Nephron progenitor cell (in vitro differentiated cells): ENCODE measurements at places on chromosomes 5 and 9.
A peak's percentile ranks its signal among the peaks of the same experiment; 100 is the strongest.

DNA sequence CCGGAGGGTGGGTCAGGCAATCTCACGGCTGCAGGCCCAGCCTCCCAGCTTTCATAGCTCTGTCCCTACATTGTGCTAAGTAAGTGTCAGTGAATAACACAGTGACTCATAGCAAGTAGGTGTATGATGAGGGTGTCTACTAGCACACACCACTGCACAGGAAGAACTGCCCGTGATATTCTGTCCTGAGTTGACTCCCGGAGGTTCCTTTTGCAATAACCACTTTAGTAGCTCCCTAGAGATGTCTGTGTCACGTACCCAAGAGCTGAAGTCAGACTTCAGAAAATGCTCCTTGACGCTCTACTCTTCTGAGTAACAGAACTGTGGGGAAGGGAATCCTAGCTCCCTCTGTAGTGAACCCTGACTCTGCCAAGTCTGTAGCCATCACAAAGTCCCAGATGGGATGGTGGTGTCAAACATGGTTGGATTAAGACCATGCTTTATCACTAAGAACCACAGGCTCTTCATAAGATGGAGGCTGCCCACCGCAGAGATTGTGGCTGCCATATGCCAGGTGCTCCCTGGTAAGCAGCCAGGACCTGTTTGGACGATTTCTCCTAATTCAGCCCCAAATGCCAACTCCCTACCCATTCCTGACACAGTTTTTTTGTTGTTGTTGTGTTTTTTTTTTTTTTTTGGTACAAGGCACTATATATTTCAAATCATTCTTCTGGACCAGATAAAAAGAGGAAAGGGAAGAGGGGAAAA lies 352.6 kb upstream of the PANK3 start:
- no peaks in the 10 kb centered on the region for H3K36me3 ChIP-seq
- peaks cover 22% of the 10 kb centered on the region for H3K4me1 ChIP-seq
- no peak for DNase-seq
- no peak overlapping the region for H3K27ac ChIP-seq
- peaks cover 15% of the 10 kb centered on the region for H3K27me3 ChIP-seq

GRCh38 chr9:105259274-105259673 lies 14.8 kb downstream of the SLC44A1 start:
- H3K4me1 ChIP-seq, result peaks cover 54% of the 10 kb centered on the region
- DNase-seq, result no peak
- H3K36me3 ChIP-seq, result peaks cover 15% of the 10 kb centered on the region
- peak overlapping the region; percentile 49 for H3K4me3 ChIP-seq

- H3K27ac ChIP-seq, result peak overlapping the region; percentile 2
- H3K36me3 ChIP-seq, result peaks cover 24% of the 10 kb centered on the region
- peaks cover 7% of the 10 kb centered on the region for H3K27me3 ChIP-seq
- no peak overlapping the region for H3K4me3 ChIP-seq
- no peak for DNase-seq
- H3K4me1 ChIP-seq, result peaks cover 31% of the 10 kb centered on the region
Measured at GRCh38 chr5:87885758-87886157, 382.9 kb downstream of the TMEM161B start.

DNA sequence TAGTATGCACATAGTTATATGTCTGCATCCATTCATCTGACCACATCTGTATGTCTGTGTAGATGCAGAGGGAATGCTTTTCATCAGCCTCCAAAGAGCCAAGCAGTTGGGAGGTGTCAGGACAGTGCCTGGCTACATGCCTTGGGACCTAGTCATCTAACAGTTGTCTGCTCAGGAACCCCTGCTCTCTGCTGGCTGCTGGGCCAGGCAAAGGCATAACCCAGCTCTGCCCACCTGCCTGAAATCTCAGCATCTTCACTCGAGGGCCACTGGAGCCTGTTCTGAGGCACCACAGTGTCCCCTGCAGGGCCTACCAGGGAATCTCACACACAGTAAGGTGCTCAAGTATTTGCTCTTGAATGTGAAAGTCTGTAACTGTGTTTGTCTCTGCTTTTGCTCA lies 3.7 kb downstream of the C9orf50 start:
- H3K27me3 ChIP-seq, result peaks cover 20% of the 10 kb centered on the region
- H3K27ac ChIP-seq, result no peak overlapping the region
- H3K36me3 ChIP-seq, result no peaks in the 10 kb centered on the region
- H3K4me1 ChIP-seq, result peaks cover 31% of the 10 kb centered on the region
- no peak overlapping the region for H3K4me3 ChIP-seq

DNA sequence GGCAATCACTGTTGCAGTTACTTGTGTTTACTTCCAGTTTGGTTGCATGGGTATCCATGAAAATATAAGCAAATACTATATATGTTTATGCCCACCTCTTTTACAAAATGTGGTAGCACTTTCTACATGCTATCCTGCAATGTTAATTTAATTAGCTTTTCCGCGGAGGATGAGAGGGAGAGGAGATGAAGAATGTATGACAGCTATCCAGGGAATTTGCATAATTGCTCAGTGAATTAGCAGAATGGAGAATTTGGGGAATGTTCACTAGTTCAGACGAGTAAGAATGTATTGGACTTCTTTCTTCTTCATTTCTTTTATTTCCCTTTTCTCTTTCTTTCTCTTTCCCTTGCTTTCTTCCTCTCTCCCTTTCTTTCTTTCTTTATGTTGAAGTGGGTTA lies 140.7 kb upstream of the SLC28A3 start:
- peak overlapping the region; percentile 34 for H3K4me3 ChIP-seq
- H3K27ac ChIP-seq, result peak overlapping the region; percentile 99
- H3K4me1 ChIP-seq, result peaks cover 63% of the 10 kb centered on the region
- peaks cover 3% of the 10 kb centered on the region for H3K27me3 ChIP-seq
- no peak for DNase-seq

DNA sequence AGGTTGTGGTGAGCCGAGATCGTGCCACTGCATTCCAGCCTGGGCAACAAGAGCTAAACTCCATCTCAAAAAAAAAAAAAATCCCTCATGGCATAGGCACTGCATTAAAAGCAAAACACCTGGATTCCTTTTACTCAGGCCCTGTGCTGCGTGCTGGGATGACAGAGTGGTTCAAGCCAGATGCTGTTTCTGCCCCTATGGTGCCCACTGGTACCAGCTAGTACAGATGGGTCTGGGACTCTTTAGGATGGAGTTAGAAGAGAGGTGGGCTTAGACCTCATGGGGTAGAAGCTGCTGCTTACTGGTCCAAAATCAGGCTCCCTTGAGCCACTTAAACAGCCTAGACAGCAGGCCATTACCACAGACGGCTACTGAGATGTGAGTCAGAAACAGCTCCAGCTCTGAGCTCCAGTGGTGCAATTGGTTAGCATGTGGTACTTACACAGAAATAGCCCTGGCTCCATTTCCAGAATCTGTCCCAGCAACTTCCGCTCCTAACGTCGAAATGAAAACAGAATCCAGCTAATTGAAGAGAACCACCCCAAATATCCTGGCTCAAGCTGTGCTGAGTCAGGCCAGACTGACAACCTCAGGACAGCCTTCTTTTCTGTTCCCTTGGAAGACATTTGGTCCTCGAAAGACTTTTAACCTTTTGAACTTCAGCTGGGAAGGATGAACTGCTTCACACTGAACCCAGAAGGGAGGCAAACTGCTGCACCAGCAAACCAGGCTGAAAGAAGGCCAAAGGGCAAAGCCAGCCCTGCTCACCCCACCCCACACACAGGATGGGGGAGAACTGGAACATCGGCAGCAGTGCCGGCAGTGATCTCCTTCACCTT lies 15.5 kb downstream of the C5orf15 start:
- peaks cover 11% of the 10 kb centered on the region for H3K4me1 ChIP-seq
- H3K27ac ChIP-seq, result peak overlapping the region; percentile 13
- peaks cover 6% of the 10 kb centered on the region for H3K27me3 ChIP-seq
- H3K36me3 ChIP-seq, result peaks cover 39% of the 10 kb centered on the region
- no peak for DNase-seq

DNA sequence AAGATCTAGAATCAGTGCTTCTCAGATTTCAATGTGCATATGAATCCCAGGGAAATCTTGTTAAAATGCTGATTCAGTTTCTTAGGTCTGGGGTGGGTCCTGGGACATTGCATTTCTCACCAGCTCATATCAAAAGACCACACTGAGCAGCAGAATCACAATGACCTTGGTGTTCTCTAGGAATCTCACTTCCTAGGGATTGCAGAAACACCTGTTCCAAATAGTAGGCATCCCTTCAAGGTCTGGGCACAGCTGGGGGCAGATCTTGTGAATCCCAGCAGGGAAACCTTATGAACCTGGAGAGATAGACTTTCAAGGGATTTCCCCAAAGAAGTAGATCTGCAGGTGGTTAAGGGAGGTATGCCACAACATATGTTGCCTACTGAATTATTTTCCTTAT lies 8.9 kb upstream of the GARNL3 start:
- H3K27ac ChIP-seq, result no peak overlapping the region
- peaks cover 6% of the 10 kb centered on the region for H3K4me1 ChIP-seq
- H3K27me3 ChIP-seq, result no peaks in the 10 kb centered on the region
- H3K36me3 ChIP-seq, result peaks cover 10% of the 10 kb centered on the region
- H3K4me3 ChIP-seq, result no peak overlapping the region

DNA sequence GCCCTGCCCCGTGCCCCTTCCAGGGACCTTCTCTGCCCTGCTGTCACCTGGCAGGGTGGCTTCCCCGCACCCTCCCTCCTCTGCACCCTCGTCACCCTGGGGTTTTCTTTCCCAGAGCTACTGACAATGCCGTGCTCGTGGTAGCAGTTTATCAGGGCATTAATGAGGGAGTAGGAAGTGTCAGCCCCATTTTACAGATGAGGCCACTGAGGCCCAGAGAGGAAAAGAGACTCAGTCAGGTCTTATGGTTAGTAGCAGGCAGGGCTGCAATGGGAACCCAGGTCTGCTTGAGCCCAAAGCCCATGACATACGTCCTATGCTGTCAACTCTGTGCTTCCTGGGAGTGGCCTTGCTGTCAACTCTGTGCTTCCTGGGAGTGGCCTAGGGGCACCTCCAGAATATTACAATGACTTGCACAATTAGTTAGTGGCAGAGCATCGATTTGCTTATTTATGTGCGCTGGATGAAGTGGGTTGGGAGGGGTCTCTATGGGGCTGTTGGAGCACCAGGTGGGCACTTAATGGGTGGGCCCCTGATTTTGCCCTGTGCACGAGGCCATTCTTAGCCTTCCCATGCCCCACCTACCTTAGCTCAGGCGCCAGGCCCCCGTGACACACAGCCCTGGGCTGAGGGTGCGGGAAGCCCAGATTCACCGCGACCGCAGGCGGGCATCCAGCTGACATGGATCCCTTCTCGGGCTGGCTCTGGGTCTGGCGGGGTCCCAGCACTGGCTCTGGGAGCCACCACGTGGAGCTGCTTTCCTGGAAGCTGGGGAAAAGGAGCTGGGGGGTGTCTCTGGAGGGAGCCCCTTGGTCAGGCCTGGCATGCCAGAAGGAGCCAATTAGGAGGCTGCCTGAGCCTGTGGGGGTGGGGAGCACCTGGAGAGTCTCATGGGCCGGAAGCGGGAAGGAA lies 82.0 kb upstream of the ORM1 start:
- H3K36me3 ChIP-seq, result peaks cover 14% of the 10 kb centered on the region
- DNase-seq, result no peak
- H3K27ac ChIP-seq, result no peak overlapping the region
- H3K27me3 ChIP-seq, result peaks cover 4% of the 10 kb centered on the region

- H3K4me3 ChIP-seq, result no peak overlapping the region
- H3K27me3 ChIP-seq, result no peaks in the 10 kb centered on the region
Measured at GRCh38 chr5:129174480-129174879, 79.9 kb downstream of the ISOC1 start.

GRCh38 chr5:169022718-169023117 lies 278.2 kb downstream of the SLIT3 start:
- no peak overlapping the region for H3K27ac ChIP-seq
- H3K4me3 ChIP-seq, result no peak overlapping the region
- H3K27me3 ChIP-seq, result peaks cover 10% of the 10 kb centered on the region
- peaks cover 47% of the 10 kb centered on the region for H3K4me1 ChIP-seq

DNA sequence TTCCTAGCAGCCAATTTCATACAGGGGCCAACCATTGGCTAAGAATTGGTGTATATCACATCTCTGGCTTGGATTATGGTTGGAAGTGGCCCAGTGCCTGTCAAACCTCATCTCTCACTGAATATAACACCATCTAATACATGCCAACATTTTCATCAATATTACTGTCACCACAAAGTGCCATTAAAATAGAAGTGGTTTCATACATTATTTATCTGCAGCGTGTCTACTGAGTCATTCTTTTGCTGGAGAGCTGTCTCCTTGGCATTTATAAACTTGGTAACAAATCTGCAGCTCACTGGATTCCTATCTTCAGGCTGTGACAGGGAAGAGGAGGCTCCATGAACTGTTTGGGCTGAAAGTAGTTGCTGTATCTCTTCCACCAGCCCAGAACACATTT lies 70.9 kb downstream of the PTTG1 start:
- no peak overlapping the region for H3K27ac ChIP-seq
- no peak overlapping the region for H3K4me3 ChIP-seq
- H3K36me3 ChIP-seq, result no peaks in the 10 kb centered on the region
- H3K27me3 ChIP-seq, result no peaks in the 10 kb centered on the region
- H3K4me1 ChIP-seq, result peaks cover 38% of the 10 kb centered on the region

DNA sequence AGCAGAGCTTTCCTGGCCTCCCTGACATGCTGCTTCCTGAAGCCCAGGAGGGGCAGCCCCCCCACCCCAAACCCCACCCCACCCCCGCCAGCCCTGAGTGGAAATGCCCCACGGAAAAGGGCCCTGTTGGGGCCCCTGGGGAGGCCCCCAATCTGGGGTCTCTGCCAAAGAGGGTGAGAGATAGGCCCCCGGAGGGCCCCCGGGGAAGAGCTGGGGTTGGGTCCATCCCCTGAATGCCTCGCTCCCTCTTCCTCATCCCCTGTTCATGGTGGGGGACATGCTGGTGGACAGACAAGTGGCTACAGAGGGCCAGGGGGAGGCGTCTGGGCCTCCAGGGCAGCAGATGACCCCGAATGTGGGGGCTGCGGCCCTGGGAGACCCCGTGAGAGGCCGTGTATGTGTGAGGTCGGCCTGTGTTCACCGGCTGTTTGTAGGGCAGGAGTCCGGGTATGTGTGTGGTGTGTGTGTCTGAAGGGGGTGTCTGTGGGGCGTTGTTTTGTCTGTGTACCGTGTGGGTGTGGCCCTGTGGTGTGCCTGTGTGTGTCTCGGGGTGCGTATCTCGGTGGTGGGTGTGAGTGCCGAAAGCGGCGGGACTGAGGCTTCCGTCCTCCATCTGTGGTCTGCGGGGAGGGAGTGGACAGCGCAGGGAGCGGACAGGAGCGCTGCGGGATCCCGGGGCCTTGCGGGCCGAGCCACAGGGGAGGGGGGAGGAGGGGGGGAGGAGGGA lies 11.3 kb downstream of the C9orf50 start:
- H3K36me3 ChIP-seq, result no peaks in the 10 kb centered on the region
- peak overlapping the region; percentile 84 for H3K4me3 ChIP-seq
- H3K4me1 ChIP-seq, result peaks cover 59% of the 10 kb centered on the region
- peaks cover 9% of the 10 kb centered on the region for H3K27me3 ChIP-seq

GRCh38 chr5:35799753-35800152 lies 56.9 kb upstream of the IL7R start:
- no peaks in the 10 kb centered on the region for H3K36me3 ChIP-seq
- no peak for DNase-seq
- no peak overlapping the region for H3K27ac ChIP-seq
- H3K27me3 ChIP-seq, result peaks cover 3% of the 10 kb centered on the region
- no peak overlapping the region for H3K4me3 ChIP-seq
